ENCODE measurements at places on chromosomes 5 and 9.

DNA sequence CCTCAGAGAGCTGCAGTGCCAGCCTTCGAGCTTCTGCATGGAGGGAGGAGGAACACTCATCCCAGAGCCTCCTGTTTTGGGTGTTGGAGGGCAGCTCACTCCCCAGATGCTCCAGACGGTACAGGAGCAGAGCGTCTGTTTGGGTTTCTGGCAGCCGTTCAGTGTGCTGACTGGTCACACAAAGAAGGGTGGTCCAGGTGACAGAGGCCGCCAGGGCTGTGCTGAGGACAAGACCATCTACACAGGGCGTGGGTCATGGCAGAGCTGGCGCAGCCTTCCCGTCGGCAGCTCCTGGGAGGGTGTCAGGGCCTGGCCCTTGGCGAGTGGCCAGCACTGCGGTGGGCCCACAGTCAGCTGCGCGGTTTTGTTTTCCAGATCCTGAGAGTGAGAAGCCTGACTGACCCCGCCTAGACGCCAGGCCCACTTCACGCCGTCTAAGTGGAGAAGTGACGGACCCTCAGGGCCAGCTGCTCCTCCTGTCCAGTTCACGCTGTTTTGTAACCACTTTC lies 131.4 kb upstream of the FAM120A start:
- DNase-seq: no peak

- DNase-seq: no peak
Observed at GRCh38 chr5:73179730-73180129, 6.7 kb downstream of the TMEM174 start.

DNA sequence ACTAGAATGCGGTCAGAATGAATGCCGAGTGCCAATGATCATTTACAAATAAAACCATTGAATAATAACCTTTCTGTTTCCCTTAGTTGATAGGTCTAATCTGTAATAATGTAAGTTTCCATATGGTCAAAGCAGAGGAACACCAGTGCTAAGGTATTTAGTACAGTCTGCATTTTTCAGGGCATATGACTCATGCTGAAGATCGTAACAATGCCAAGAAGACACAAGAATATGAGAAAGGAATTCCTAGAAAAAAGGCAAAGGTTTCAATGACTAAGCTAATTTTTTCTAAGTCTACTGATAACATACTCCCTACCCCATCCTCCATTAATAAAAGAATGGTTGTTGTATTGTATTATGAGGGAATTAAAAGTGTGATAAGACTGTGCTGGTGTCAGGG lies 2.8 kb downstream of the OR1L8 start:
- DNase-seq: no peak

GRCh38 chr5:8391911-8392310 lies 523.0 kb downstream of the MTRR start:
- no peak for DNase-seq

- no peak for DNase-seq
Observed at GRCh38 chr5:179131886-179132585, 71.9 kb downstream of the ZNF354C start.

DNA sequence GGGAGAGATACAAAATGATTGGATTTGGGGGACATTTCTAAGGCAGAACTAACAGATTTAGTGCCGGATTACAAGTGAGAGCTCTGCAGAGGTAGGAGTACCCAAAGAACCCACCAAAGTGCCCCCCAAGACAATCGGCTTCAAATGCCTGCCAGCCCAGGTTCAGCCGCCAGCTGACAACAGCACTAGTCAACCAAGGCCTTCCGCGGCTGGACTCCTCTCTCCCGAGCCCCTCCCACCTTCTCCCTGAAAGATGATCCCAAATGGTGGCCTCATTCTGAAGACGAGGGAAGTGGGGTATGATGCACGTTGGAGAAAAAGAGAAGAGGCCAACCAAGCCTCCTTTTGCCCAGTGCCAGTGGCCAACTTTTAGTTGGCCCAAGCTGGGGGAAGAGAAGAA lies 210.4 kb upstream of the SLC30A5 start:
- DNase-seq: no peak

GRCh38 chr5:32029261-32029660 lies 144.9 kb downstream of the GOLPH3 start:
- no peak for DNase-seq

- no peak for DNase-seq
Observed at GRCh38 chr9:116039312-116039711, 114.3 kb upstream of the PAPPA start.

- DNase-seq: no peak
Observed at GRCh38 chr5:98639274-98639673, 134.2 kb upstream of the RGMB start.

- DNase-seq: no peak
Observed at GRCh38 chr5:149422366-149423048, 43.4 kb upstream of the IL17B start.

GRCh38 chr5:157516006-157516405 lies 56.0 kb downstream of the NIPAL4 start:
- DNase-seq: no peak

DNA sequence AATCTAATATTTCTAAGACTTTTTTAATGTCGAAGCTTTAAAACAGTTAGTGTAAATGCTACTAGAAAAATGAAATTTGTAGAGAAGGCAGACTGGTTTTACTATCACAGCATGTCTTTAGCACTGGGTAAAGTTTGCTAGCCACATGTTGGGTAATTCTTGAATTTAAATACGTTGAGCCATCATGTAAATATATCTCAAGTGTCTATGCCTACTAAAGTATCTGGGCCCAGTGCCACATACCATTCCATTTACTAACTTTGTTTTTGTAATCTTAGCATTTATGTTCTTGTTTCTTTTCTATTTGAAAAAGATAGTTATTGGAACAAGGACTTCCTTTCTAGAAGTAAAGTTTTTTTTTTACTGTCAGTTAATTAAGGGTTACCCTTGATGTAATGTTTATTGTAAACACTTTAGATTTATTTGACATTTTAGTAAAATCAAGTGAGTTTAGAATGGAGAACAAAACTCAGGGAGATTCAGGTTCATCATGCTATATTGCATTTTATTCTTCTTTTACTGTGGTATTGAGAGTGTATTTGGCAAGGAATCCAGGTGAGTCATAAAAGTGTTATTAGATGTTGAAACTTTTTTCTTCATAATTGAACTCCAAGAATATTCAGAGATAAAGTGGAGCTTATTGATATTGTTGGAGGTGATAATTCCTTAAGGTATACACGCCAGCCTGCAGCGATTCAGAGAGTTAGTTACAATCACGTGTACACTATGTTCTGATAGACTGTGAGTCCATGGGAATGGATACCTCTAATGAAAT lies 182.4 kb downstream of the CCDC171 start:
- DNase-seq: no peak

DNA sequence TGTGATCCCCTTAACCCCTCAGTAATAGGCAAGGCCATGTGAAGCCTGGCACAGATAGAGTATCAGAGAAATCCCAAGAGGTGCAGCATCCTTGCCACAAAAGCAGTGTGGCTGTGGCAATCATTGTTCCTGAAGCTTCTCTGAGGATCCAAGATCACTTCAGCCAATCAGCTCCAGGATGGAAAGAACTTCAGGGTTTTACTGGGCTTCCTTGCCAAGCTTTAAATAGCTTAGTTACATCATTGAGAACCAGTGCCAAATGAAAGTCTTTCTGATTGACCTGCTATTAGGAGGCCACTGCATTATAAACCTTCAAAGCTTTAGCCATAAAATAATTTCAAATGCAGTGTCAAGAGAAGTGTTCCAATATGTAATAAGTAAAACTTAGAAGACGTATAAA lies 430.6 kb downstream of the PIK3R1 start:
- DNase-seq: no peak

- no peak for DNase-seq
Observed at GRCh38 chr5:146662229-146662628, 146.2 kb upstream of the GPR151 start.

DNA sequence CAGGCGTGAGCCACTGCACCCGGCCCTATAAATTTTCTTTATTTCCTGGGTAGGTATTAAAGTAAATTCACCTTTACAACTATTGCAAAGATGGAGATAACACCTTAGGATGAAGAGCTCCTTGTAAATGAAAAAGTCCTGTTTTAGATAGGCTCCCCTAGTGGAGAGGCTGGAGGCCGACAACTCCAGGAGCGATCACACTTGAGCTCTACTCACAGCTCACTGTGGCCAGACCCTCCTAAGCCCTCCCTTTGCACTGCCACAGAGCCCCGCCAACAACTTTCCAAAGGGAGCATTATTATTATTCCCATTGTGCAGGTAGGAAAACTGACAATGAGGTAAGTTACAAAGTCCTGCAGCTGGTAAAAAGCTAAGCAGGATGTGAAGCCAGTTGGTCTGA lies 139.1 kb upstream of the ERCC6L2 start:
- DNase-seq: no peak

- no peak for DNase-seq
Observed at GRCh38 chr9:99345942-99346341, 123.9 kb downstream of the SEC61B start.

GRCh38 chr9:26650325-26650724 lies 242.3 kb downstream of the CAAP1 start:
- no peak for DNase-seq

DNA sequence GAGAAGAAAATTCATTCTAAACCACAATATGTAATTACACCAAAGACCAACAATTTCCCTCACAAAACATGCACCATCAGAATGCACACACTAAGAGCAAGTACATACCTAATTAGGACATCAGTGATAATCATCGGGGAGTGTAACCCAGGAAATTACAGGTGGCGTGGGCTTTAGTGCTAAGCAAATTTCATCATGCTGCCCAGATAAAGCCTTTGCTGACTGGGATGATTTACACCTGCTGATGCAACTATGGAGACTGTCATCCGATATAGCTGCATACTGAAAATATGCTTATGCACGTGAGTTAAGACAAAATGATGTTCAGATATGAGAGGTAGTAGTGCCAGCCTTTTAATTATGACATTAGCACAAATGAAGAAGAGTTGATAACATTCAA lies 123.2 kb downstream of the DCP2 start:
- DNase-seq: no peak

DNA sequence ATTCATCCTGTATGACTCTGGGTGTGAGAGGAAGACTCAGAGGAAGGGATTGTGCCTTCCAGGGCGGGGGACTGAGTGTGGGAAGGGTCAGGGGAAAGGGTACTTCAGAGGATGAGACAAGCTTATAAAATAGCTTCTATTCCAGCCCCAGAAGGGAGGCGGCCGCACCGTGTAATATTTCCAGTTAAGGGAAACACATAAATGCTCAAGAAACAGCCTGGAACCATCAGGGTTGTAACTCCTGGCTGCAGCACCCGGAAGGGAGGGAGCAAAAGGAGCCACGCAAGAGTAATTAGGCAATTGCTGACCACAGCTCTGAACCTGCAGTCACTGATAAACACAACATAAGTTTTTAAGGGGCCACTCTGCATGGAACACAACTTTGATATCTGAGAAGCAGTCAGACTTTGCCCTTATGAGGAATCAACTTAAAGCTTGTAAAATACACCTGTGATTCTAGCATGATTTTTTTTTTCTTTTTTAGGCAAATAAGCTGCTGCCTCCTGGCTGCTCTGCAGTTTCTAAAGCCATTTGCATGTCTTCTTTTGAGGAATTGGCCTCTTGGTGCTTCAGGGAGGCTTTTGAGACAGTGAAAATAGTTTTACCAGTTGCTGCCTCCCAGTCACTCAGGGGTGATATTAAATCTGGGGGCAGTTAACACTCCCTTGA lies 382.7 kb downstream of the ENC1 start:
- no peak for DNase-seq

DNA sequence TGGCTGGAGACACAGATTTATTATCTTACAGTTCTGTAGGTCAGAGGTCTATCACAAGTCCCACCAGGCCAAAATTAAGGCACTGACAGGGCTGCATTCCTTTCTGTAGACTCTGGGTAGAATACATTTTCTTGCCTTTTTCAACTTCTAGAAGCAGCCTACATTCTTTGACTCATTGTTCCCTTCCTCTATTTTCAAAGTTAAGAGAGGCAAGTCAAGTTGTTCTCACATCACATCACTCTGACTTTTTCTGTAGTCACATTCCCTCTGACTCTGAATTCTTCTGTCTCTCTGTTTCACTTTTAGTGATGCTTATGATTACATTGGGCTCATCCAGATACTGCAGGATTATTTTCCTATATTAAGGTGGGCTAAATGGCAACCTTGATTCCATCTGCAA lies 119.0 kb downstream of the MELK start:
- no peak for DNase-seq

DNA sequence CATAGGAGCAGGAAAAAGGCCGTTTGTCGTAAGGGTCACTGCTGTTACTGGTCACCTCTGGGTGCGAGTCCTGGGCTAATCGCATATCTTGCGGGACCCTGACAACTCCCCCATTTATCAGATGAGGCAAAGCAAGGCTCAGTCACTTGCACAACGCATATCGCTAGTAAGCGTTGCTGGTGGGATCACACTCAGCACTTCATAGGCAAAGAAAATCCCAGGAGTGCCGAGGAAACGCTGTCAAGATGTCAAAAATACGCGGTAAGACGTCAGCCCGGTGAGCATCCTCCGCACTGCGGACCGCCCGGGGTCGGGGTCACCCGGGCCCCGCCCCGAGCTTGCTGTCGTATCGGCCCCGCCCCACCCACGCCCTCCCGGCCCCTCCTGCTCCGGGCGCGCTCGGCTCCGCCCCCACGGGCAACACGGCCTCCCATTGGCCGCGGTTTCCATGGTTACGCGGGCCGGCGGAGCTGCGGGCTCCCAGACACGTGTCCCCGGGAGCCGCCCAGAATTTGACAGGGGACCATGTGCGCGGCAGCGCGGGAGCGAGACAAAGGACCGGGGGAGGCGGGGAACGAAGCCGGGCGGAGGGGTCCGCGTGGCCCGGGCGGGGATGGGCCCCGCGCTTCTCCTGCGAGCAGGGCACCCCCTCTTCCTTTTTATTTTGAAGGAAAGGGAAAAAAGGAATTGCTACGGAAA lies 80.2 kb upstream of the IER5L start:
- DNase-seq: peak; percentile 83

DNA sequence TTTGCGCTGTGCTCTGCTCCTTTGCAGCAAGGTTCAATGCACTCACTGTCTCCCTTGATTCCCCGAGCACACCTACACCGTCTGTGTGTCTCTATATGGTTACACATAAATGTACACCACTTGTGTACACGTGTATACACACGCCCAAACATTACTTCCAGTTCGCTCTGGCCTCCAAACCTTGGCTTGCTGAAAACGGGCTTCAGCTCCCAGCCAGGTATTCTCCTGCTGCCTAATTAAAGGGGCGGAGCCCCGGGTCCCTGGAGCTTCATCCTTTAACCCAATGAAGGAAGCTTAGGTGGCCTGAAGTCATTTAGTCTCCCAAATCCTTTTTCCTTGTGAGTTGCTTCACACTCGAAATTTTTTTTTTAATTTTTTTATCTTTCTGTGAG lies 4.6 kb downstream of the ISL1 start:
- no peak for DNase-seq

GRCh38 chr5:73282923-73283322 lies 109.9 kb downstream of the TMEM174 start:
- DNase-seq: no peak

Measured in T-helper 1 cell (primary cell).